ENCODE measurements at places on chromosomes 16 and 17.

DNA sequence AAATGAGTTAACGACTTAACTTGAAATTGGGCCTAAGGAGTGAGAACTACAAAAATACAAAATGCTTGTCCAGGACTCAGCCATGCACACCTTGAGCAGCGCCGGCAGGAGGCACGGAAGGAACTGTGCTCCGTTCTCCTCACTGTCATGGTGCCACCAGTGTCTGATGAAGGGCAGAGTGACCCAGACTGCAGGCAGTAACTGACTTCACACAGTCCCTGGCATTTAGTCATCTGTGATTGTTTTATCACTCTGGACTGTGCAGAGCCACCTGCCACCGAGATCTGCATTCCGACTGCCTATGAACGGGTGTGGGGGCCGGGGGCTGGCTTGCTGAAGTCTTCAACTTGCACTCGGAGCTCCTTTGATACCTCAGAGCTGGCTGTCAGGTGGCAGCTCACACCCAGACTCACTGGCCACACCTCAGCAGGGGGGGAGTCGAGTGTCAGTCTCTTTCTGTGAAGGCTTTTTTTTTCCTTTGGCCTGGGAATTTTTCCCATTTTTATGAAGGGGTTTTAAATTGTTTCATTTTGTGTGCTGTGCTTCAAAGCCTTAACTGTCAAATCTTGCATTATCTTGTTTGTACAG lies 20.2 kb upstream of the ENDOV start:
- DNase-seq, result no peak

DNA sequence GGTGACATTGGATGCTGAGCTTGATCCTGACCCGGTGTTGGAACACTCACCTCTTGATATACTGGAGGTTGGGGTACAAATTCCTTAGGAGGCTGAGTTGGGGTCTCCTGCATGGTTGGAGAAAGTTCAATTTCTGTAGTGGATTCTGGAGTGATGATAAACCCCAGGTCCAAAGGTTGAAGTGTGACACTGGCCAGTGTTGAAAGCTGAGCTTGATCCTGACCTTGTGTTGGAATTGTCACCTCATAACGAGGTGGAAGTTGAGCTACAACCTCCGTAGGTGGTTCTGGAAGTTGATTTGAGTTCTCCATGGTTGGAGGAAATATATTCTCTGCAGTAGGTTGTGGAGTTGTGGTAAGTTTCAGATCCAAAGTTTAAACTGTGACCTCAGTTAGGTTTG lies 21.2 kb downstream of the RDM1 start:
- no peak for DNase-seq

DNA sequence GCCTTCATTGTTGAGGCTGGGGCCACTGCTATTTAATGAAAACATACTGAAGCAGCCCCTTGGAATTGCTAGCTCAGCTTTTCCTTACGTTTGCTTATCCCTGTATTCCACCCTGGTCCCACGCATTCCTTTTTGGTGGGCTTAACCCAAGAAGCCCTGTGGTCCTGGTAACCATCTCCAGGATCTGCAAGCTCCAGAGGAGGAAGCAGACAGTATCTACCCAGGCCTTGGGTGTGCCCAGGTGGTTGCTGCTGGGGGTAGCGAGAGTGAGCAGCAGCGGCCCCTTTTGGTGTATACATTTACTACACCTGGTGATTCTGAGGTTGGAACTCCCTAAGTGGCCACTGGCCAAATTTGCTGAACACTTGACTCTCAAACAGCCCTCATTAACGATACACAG lies 97.7 kb downstream of the CBLN1 start:
- no peak for DNase-seq

- no peak for DNase-seq
Observed at GRCh38 chr16:52191531-52192134, 355.3 kb downstream of the TOX3 start.

DNA sequence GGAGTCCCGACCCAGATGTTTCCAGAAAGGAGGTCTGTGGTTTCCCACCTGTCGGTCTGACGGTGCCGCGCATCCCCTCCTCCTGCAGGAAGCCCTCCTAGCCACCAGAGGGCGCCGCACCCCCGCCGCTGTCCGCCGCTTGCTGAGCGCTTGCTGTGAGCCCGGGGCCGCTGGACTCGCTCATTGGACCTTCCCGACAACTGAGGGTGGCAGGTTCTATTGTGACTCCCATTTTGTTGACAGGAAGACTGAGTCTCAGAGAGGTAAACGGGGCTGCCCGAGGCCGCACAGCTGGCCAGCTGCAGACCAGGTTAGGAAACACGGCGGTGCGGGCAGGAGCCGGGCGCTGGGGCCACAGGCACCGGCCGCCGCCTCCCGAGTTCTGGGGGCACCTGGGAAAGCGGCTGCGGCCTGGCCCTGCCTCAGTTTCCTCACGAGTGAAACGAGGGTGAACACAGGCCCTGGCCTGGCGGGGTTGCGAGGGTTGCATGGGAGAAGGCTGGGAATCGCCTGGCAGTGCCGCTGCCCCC lies 191.1 kb upstream of the CIBAR2 start:
- no peak for DNase-seq

All from GDM1 (cell line).